ENCODE measurements at places on chromosomes 5 and 9. TPM values are rescaled to one million over a fixed set of nuclear protein-coding genes. Genes with fewer than 3 reads are reported as not detected.

The BTNL3 gene
- 21.7 TPM for total RNA-seq

The PCDHGB6 gene
- 1.9 TPM for total RNA-seq

The NUDCD2 gene
- 1.5 TPM for total RNA-seq

The AQP3 gene
- total RNA-seq: 15.3 TPM

The DND1 gene
- 1.5 TPM for total RNA-seq

The F2RL2 gene
- not detected for total RNA-seq

The KCNV2 gene
- not detected for total RNA-seq

The ADGRD2 gene
- total RNA-seq: not detected

The SLC6A19 gene
- total RNA-seq: not detected

The ANGPTL2 gene
- total RNA-seq: 30.8 TPM

The CDC25C gene
- total RNA-seq: 2.8 TPM

The SMIM33 gene
- total RNA-seq: not detected

The PHF24 gene
- total RNA-seq: not detected

DNA sequence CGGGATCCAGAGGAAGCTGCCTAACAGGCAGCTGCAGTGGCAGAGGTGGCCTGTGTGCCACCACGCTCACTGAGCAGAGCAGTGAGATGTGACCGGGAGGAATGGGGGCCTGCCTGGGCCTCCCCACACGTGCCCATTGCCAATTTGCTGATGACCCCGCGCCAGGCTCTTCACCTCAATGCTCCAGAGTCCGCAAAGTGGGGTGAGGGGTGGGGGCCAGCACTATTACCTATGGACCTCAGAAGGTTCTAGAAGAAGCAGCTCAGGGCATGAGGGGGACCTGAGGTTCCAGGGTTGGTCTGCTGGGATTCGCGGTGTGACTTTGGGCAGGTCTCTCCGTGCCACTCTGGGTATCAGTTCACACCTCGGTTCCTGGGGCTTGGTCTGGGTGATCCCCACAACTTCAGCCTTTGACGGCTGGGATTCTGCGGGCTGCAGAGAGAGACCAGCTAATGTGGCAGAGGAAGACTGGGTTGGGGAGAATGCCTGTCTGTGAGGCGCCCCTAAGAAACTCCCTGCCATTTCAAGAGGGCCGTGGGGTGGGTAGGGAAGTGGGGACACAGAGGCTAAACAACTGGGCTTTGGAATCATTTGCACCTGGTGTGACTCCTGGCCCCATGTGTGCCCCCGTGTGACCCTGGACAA is 231.0 kb upstream of the MVB12B start:
- DNase-seq: no peak

GRCh38 chr5:6758236-6758635 is 45.0 kb downstream of the TENT4A start:
- no peak for DNase-seq

DNA sequence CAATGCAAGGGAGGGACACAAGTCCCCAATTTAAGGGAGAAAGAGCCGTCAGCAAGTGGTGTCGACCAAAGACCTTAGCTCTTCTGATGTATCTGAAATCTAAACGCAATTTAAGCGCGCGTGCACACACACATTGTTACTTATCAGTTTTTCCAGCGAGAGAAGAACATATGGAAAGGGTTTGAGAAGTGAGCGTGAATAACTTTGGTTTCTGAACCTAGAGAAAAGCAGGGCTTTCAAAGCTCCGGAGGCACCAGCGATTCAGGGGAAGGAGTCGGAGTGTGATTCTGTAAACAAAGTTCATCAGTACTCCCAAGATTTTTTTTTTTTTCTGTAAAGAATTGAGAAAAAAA is 191.8 kb downstream of the MEF2C start:
- no peak for DNase-seq

DNA sequence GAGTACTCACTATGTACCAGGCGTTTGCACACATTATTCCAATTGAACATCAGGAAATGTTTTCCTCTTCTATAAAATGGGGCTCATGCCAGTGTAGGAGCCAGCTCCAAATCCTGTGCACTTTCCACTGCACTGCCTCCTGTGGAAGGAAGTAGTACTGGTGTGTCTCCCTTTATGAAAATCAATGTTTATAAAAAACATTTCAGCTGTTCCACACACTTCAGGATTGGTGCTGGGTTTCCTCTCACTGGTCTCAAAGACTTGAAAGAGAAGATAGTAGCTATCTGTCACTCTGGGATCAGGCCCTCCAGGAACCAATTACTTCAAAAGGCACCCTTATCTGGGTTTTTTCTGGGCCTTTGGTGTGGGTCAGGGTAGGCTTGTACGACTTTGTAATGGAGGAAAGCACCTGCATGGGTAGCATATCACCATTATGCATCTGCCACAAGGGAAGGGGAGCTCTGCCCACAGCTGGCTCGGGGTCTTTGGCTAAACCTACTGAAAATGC is 32.5 kb downstream of the RAB14 start:
- DNase-seq: no peak

DNA sequence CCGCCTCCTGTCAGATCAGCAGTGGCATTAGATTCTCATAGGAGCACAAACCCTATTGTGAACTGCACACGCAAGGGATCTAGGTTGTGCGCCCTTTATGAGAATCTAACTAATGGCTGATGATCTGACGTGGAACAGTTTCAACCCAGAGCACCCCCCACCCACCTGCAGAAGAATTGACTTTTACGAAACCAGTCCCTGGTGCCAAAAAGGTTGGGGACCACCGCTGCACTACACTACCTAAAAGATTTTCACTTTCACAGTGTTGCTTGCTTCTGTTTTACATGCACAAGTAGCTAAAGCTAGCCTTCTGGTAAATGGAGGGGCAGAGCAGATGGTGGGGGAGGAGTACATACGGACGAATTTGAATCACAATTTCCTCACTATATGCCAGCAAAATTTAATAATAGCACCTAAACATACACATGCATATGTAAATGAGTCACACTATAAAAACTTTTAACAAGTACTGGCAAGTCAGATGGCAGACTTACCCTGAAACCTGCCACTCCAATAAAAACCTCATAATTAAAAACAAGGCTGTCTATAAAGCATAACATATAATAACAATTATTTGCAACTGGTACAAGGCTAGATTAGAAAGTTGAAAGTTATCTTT is 24.0 kb upstream of the CDKN2B start:
- DNase-seq: no peak

- no peak for DNase-seq
Observed at GRCh38 chr5:84287951-84288350, 96.7 kb downstream of the EDIL3 start.

DNA sequence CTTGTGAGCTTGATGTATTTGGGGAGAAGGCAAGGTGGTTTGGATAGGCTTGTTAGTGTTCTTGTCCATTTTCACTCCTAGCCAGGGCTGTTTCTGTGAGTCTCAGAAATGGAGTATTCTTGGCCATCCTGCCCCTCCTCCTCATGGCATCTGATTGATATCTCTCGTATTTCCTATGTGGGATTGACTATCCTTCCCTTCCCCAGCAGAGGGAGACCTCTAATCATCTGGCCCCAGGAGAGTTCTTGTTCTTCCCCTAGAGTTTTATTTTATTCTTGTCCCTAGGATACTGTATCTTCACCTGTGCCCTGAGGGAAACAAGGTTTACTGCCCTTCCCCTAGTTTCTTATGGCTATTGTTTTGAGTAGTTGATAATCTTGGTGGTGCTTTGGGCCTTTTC is 114.4 kb downstream of the VPS13A start:
- DNase-seq: no peak

DNA sequence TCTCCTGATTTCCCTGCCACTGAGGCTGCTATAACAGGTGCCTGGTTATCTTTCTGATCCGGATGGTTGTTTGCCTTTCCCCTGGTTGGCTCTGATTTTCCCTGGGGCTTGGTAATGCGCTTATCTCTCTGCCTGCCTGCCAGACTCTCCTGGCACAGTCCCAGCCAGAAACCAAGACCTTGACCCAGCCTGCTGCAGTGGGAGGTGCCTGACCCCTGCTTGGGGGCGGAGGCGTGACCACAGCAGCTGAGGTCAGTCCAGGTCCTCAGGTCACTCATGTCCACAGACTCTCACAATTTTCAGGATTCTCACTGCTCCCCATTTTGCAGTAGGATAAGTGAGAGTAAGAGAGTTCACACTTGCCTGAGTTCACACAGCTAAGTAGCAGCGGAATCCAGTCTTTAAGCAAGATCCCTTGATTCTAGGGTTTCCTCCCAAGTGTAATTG is 24.4 kb upstream of the SYNPO start:
- peak; percentile 82 for DNase-seq

DNA sequence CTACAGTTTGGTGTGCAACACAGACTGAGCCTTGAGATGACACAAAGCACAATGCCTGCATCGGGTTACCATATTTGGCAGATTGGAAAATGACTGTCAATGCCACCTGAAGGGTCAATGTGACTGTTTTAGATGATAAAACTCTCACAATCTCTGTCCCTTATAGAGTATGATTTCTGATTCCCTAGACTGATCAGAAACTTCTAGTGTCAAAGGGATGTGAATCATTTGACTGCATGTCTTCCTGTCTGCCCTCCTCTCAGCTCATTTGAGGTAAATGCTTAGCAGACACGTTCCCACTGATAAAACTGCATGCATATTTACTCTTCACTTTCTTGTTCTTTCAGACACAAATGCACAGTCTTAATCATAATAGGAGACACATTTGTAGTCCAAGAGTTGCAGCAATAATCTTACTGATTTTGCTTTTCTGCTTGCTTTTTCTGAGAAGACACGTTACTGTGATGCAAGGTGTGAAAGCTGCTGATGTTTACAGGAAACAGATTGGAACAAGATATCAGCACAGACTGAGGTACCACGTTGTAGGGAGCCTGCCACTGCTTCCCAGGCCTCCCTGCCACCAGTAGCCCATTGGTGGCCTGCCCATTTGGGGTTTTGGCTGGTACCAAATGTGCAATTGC is 77.8 kb downstream of the GCNT4 start:
- no peak for DNase-seq

- DNase-seq: no peak
Observed at GRCh38 chr5:123855609-123856008, 343.6 kb downstream of the CSNK1G3 start.

Measured in transverse colon (tissue), 4 donors.